Peyer's patch (tissue), 4 donors: ENCODE measurements at places on chromosomes 5 and 9.

DNA sequence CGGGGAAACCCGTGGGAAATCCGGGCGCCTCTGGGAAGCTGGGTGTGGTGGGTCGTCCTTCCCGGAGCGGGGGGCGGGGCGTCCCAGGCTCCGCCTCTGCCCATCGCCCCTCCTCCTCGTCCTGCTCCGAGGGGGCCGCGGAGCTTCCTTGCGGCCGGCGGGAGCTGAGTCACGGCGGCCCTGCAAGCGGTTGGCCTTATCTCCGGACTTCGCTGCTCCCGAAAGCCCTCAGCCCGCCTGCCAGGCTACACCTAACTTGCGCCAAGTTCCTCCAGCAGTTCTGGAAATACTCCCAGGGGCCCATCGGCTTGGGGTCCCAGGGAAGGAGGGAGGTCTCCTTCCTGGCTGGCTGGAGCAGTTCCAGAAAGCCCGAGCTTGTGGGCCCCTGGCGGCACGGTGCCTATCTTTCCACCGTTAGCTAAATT lies 54.1 kb upstream of the CDKN2AIPNL start:
- DNase-seq: peak; percentile 94

DNA sequence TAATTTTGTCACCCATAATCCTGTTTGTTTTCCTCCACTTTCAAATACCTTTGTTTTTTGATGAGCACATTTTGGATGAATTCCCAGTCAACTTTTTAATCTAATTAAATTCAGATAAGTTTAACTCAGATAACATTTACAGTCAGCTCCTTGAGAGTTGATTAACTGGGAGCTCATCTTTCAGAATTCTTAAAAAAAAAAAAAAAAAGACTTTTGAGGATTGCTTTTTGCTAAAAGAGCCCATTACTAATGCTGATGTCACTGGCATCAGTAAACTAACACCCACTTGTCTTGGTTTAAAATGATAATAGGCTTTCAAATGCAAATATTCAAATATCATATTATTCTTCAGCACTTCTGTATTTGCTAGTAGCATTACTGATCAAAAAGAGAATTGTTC lies 47.1 kb upstream of the NFIB start:
- no peak for DNase-seq

DNA sequence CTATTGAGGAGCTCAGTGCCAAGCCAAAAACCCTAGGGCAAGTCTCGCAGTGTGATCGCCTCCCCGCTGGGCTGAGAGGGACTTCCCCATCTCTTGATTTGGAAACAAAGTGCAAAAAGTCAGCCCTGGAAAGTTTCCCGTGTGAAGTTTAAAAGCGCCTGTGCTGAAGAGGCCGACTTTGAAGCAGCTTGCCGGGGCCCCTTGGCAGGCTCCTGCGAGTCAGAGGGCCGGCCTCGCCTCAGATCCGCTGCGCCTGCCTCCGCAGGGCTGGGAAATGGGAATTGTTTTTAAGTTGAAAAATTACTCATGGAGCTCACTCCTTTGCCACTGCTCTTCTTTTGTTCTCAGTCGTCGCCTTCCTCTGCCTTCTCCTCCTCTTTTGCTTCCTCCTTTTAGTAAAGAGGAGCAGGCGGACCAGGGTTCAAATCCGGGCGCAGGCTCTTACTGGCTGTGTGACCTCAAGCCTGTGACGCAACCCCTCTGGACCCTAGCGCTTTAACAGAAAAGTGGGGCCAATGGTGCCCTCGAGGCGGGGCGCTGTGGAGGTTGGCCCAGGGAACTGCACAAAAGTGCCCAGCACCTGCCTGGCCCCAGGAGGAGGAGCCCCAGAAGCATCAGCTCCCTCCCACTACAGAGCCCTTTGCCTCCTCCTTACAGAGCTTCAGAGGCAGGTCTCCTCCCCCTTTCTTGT lies 14.7 kb upstream of the LHX2 start:
- no peak for DNase-seq

GRCh38 chr9:123445116-123445515 lies 89.1 kb downstream of the CRB2 start:
- DNase-seq: no peak

GRCh38 chr5:168697034-168697720 lies 118.0 kb upstream of the PANK3 start:
- no peak for DNase-seq

- DNase-seq: peak; percentile 91
These were observed 2.0 kb downstream of the ST8SIA4 start for GRCh38 chr5:100900796-100901781.

DNA sequence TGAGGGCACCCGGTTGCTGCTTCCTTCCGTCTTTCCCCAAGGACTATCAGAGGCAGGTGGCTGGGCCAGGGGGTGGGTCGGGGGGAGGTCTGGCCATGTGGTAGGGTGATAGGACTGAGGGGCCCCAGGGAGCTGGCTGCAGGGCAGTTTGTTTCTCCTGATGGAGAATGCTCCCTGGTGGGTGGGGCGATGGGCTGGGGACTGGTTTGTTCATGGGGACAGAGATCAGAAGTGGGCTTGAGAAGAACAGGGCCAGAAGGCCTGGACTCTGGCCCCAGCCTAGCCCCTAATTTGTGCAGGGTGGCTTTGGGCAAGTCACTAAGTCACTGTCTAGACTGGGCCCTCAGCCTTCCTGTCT lies 117.4 kb downstream of the RGS3 start:
- no peak for DNase-seq

DNA sequence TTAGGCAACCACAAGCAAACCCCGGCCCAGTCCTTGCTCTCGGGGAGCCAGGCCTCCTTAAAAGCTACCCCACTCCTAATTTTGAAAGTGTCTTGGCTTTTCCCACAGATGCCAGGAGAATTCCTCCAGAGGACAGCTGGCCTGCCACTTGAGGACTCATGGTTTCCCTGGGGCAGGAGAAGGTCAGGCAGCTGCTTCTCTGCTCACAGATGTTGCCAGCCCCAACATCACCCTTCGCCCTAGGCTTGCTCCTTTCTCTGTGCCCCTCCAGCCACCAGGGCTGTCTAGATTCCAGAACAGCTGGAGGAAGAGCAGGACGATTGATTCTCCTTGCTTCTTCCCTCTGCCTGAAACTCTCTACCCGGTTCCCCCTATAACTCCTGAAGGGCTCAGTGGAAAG lies 8.5 kb downstream of the GGTA1 start:
- no peak for DNase-seq

- DNase-seq: no peak
These were observed 548.6 kb downstream of the CSNK1G3 start for GRCh38 chr5:124060413-124061067.

- no peak for DNase-seq
These were observed 144.6 kb upstream of the ZNF366 start for GRCh38 chr5:72651779-72652178.

GRCh38 chr9:32526041-32526706 lies at the start of gene RIGI:
Gene RIGI (minus strand): TSS chr9:32526196. CDS start chr9:32526166, 30 bp downstream.
- DNase-seq: peak; percentile 94

- DNase-seq: no peak
These were observed 13.7 kb upstream of the TRIM32 start for GRCh38 chr9:116673375-116673774.

GRCh38 chr9:77939149-77939668 lies 92.4 kb downstream of the GNAQ start:
- DNase-seq: no peak

DNA sequence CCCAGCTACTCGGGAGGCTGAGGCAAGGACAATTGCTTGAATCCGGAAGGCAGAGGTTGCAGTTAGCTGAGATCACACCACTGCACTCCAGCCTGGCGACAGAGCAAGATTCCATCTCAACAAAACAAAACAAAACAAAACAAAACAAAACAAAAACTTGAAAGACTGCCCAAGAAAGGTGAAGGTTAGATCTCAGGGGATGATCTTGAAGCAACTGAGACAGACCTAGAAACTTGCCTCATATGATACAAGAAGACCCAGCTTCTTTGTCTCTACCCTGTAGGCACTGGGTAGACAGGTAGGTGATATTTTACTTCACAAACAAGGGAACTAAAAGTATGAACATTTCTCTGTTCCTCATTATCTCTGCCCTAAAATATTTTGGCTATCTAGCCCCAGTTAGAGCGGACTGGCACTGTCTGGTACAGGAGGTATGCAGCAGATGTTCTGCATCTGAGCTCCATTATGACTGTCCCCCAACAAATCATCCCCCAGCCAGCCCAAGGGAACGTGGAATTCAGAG lies 26.3 kb upstream of the SHOC1 start:
- DNase-seq: no peak

DNA sequence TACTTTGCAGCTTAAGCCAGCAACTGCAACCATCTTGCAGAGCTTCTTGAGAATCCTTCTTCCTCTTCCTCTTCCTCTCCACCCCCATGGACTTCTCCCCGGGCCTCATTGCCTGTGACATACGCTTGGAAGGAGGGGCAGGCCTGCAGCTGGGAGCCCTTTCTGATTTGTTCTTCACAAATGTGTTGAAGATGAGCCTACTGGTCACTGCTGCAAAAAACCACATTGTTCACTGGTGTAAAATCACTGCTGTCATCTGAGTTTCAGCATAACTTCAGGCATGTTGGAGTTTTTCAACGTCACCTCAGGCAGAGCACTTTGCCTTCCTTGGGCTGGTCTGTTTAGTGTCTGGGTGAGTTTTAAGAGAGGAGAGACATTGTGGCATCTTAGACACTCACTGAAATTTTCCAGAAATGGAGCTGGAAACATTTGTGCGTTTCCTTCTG lies 7.9 kb downstream of the TJP2 start:
- DNase-seq: no peak

- no peak for DNase-seq
These were observed 18.2 kb downstream of the SPACA9 start for GRCh38 chr9:132896906-132897305.

- no peak for DNase-seq
These were observed 84.3 kb upstream of the HAND1 start for GRCh38 chr5:154562244-154562880.

- no peak for DNase-seq
These were observed 10.5 kb upstream of the IRX2 start for GRCh38 chr5:2761921-2762488.

GRCh38 chr5:13606051-13606450 lies 338.4 kb downstream of the DNAH5 start:
- DNase-seq: no peak

- no peak for DNase-seq
These were observed 389.4 kb downstream of the CTNND2 start for GRCh38 chr5:11514705-11515432.

DNA sequence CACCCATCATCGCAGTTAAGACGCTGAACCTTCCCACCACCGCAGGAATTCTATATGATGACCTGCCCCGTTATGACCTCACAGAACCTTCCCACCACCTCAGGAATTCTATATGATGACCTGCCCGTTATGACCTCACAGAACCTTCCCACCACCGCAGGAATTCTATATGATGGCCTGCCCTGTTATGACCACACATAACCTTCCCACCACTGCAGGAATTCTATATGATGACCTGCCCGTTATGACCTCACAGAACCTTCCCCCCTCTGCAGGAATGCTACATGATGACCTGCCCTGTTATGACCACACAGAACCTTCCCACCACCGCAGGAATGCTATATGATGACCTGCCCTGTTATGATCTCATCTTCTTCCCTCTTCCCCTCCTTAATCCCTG lies 64.3 kb downstream of the IRX1 start:
- DNase-seq: no peak

- peak; percentile 90 for DNase-seq
These were observed 5.1 kb downstream of the GRK6 start for GRCh38 chr5:177431317-177432142.

- DNase-seq: no peak
These were observed 868.7 kb upstream of the CDH9 start for GRCh38 chr5:27906931-27907601.

DNA sequence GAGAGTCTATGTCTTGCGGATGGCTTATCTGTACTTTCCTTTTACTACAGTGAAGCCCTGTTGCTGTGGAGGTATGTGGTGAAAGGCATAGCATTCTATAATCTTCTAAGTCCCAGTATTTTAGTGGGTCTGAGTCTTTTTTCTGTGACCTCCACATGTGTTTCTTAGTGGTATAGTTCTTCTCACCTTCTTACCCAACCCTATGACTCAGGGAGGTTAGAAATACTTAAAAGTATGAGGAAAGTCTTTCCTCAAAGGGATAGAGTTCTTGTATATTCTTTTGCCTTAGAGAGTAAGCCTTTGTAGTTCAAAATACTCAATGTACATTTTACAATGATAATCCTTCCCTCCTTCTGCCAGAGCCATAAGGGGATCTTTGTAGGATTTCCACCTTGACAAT lies 621.9 kb upstream of the CTNND2 start:
- no peak for DNase-seq

GRCh38 chr9:3125602-3126405 lies 281.9 kb upstream of the PUM3 start:
- DNase-seq: no peak

DNA sequence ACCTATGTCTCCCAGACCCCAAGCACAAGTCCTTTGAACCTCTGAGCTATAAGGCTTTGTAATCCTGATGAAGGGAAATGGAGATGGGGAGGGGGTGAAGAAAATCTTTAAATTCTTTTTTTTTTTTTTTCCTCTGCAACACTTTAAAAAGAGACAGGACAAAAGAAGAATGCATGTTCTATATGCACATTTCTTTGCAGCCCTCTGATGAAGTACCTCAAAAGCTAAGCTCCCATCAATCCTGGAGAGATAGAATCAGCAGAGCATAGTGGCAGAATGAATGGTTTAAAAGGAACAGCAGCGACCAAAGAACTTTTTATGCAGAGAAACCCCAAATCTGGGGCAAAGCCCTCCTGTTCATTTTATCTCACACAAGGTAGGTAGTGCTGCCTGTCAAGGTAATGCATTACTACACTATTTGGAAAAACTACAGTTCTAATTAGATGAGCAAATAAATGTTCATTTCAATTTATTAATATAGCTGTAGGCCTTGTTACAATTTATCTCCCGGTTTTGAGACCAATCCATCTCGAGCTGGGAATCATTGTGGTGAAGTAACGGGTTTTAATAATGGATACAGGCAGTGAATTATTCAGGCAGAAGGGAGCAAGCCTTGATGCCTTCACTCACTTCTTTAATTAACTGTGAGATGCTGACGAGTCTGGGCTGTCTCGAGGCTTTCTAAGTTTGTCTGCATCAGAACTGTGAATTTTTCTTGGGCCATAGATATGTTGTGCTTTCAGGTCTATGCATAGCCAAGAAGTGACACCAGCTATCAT lies 173.5 kb upstream of the ZNF608 start:
- no peak for DNase-seq

GRCh38 chr9:120485788-120486187 lies 94.2 kb downstream of the CDK5RAP2 start:
- no peak for DNase-seq

GRCh38 chr5:104189909-104190308 lies 627.3 kb upstream of the NUDT12 start:
- no peak for DNase-seq

- DNase-seq: peak; percentile 30
These were observed 1.3 kb upstream of the PRR7 start for GRCh38 chr5:177445052-177445916.

DNA sequence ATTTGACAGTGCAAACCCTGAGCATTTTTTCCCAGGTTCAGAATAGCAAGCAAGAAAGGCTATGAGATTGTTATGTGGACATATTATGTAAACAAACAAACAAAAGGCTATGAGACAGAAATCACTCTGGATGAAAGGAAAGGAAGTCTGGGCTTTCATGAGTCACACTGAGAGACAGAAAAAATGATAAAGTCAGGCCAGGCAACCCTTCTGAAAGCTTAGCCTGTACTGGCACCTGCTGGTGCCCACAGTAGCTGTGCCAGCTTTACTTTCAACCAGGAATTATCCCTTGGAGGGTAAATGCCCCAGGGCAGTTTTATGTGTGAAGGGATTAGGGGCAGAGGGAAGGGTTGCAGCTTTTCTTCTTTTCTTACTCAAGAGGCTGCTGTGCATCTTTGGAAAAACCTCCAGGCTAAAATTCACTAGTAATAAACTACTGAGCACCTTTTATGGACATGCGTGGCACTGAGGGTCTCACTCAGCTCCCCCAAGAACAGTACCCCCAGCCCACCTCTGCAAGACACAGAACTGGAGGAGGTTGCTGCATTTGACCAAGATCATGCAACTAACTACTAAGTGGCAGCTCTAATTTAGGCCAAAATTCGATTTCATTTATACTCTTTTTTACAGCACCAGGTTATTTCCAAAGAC lies 41.7 kb downstream of the ACTL7B start:
- DNase-seq: no peak
